ENCODE measurements at places on chromosomes 12 and 14. TPM values are rescaled to one million over a fixed set of nuclear protein-coding genes. Genes with fewer than 3 reads are reported as not detected.

Gene KRR1
- 19.3 TPM for polyA plus RNA-seq

Gene BLOC1S1
- 50.5 TPM for polyA plus RNA-seq

Gene SLC6A15
- not detected for polyA plus RNA-seq

Gene OR4E2
- polyA plus RNA-seq, result not detected

Gene IL26
- polyA plus RNA-seq, result not detected

All from HepG2 (cell line).